Panc1 (cell line): ENCODE measurements at places on chromosomes 16 and 17.
A peak's percentile ranks its signal among the peaks of the same experiment; 100 is the strongest.

DNA sequence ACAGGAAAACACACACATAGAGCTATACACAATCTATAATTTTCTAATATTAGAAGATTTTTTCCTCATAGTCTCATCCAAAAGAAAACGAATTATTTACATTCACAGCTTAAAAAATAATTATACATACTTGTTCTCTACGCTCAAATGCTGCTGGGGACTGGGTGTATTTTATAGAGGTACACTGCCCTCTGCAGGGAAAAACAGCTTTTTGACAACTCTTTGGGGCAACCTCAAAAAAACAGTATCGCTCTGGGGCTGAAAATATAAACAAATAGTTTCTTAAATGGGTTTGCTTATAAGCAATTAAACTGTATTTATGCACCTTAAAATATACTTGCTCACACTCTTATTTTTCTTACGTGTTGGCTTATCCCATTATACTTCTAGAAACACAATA lies 261.8 kb upstream of the PSMD7 start:
- peak; percentile 2 for DNase-seq

- DNase-seq: no peak
Observed at GRCh38 chr16:59044616-59045015, 310.5 kb upstream of the GOT2 start.

DNA sequence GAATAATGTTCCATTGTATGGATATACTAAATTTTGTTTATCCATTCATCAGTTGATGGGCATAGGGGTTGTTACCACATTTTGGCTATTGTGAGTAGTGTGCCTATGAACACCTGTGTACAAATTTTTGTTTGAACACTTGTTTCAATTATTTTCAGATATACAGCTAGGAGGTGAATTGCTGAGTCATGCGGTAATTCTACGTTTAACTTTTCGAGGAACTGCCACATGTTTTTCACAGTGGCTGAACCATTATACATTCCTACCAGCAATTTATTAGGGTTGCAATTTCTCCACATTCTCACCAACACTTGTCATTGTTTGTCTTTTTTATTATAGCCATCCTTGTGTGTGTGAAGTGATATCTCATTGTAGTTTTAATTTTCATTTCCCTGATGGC lies 75.6 kb downstream of the AKAP1 start:
- DNase-seq: no peak

DNA sequence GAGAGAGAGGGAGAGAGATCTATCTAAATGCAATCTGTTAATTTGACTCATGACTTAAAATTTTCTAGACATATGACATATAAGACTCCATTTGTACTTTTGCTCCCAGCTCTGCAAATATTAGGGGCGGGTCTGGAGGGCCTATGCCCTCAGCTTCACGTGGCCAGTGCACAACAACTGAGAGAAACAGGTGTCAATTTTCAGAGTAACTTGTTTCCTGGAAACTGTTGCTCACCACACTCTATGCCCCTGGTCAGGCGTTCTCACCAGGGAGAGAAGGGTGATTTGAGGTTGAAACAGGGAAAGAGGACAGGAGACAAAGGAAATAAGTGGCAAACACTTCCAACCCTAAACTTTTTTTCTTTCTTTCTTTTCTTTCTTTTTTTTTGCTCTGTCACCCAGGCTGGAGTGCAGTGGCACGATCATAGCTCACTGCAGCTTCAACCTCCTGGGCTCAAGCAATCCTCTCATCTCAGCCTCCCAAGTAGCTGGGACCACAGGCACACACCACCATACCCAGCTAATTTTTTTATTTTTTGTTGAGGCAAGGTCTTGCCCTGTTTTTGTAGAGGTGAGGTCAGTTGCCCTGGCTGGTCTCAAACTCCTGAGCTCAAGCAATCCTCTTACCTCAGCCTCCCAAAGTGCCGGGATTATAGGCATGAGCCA lies 270.0 kb downstream of the SLC39A11 start:
- no peak for DNase-seq

- DNase-seq: no peak
Observed at GRCh38 chr17:78095035-78095434, 33.5 kb downstream of the TMC6 start.

DNA sequence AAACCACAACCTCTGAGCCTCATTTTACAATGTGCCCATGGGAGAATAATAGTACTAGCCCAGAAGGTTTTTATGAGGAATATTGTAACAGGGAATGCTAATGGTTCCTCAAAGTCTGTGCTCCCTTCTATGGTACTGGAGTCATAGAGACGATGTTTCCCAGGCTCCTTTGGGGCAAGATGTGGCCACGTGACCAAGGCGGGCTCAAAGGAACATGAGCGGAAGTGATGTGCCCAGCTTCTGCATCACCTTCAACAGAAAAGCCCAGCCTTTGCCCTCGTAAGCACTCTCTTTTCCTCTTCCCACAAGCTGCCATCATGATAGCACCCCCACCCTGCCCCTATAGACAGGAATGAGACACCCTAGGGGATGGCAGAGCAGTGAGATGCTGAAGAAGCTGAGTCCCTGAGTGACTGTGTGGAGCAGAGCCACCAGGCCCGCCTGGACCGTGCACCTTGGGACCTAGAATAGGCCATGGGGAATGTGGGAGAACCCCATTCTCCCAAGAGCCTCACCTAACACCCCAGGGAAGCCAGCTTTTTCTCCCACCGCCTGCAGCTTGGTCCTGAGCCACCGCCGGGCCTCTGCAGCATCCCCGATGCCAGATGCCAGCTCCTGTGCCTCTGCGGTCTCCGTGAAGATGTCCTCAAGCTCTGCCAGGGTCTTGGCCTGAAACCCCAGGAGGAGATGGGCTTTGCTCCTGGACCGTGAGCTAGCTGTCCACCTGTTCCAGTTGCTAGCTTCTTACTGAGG lies 22.2 kb upstream of the PIK3R6 start:
- no peak for DNase-seq

DNA sequence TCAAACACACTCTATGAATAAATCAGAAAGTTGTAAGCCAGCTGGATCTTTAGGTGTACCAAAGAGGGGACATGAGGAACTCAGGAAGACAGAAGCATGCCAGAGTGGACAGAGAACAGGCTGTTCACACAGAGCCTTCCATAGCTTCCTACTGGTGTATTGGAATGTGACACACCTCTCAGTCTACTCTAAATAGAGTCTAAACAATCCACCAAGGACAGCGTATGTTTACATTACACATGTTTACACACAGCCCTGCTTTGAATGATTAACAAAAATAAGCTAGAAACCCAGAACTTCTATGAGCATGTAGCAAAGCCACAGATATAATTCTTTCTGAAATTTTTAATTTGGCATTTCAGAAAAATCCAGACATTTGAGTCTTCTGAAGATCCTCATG lies 1279.0 kb upstream of the CDH8 start:
- no peak for DNase-seq

DNA sequence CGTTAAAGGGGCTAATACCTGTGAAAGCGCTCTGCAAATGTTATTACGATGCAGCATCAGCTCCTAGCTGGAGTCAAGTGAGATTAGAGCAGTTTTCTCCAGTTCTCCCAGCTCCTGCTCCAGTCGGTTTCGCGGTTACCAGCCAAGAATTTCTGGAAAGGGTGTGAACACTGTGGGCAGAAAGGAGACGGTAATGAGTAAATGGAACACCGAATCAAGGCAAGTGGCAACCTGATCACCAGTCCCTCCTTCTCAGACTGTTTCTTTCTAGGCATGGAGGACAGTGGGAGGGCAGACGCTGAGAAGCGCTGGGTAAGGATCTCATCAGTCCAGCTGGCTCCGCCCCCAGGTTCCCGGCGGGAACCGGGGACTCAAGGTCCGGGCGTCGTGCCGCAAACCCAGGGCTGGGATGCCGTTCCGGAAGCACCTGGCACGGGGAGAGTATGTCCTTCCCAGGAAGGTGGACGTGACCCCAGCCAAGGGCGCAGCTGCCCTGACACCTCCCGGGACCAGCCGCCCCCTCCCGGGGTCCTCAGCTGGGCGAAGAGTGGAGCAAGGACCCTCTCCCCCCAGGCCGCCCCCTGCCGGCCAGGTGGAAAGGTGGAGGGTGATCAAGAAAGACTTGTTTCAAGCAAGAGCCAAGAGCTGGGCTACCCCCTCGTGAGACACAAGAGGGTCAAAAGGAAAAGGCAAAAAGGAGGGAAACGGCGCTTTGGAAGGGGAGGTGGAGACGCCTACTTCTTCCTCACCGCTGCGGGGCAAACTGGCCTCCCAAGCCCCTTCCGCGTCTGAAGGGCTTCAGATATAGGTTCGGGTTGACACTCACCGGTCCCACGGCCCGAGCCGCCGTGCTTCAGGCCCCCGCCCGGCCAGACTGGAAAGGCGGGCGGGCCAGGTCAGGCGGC lies 481 bp downstream of the MYO19 start:
- DNase-seq: no peak

GRCh38 chr16:89365044-89365467 lies 125.3 kb downstream of the ANKRD11 start:
- no peak for DNase-seq

- no peak for DNase-seq
Observed at GRCh38 chr16:56143666-56144065, 47.6 kb upstream of the GNAO1 start.

DNA sequence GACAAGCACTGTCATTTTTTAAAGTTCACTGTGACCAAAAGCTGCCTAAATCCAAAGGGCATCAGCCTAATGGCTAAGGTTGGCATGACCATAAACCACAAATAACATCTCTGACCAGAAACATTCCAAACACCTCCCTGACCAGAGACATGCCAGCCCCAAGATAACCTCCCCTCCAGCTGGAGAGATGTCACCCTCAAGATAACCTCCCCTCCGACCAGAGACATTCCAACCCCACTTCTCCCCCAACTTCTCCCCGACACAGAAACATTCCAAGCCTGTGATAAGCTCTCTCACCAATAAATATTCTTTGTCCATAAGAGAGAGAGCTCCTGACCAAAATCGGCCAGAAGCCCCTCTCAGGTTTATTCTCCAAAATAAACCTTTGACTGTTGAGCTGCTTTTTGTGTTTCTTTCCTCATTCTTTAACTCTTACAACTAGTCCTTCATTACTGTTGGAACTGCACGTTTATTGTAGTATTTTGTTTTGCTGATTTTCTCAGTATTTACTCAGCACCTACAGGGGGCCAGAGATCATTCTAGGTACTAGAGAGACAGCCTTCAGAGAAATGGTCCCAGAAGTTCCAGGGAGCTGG lies 325.6 kb downstream of the SLC39A11 start:
- no peak for DNase-seq

DNA sequence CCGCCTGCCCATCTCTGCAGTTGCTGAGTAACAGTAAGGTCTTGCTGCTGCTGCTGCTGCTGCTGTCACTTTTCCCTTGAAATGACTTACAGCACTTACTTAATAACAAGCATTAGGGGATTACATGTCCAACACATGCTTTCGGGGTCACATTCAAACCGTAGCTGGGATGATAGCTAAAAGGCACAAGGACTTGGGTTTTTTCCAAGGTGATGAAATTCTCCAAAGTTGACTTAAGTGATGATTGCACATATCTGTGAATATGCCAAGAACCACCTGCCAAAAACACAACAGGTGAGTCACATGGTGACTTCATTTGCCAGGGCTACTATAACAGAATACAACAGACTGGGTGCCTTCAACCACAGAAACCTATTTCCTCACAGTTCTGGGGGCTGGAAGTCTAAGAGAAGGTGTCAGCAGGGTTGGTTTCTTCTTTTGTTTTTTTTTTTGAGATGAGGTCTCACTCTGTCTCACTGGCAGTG lies 121.9 kb upstream of the TNRC6C start:
- no peak for DNase-seq

- no peak for DNase-seq
Observed at GRCh38 chr17:47713980-47714700, 18.9 kb upstream of the TBX21 start.

GRCh38 chr16:72201387-72201786 lies 29.4 kb upstream of the PMFBP1 start:
- no peak for DNase-seq

DNA sequence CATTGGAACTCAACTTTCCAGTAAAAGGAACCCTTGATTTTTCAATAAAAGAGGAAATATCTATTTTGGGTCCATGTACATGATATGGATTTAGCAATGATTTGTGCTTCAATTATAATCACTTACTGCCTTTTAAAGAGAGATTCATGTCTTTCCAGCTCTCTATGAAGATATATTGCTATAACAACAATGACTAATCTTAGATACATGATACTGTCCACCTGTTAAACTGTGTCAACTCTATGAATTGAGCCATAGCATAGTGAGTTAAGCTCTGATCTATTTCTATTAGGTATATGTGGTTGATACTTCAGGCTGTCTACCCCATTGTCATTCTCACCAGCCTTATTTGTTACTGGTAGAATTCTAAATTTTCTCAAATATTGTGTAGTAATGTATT lies 15.0 kb upstream of the MPHOSPH6 start:
- no peak for DNase-seq

DNA sequence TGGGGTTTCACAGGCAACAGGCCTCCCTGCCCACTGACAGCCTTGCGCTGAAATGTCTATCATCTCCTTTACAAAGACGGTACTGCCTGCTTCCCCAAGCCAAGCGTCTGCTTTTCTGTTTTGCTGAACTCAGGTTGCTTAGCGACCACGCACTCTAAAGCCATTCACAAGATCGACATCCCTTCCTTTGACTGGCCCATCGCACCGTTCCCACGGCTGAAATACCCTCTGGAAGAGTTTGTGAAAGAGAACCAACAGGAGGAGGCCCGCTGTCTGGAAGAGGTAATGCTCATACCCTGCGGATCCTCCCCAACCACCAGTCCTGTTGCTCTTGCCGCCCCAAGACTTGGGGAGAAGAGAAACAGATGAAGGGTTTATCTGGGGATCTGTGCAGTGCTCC lies 28.7 kb downstream of the TMEM186 start:
- DNase-seq: no peak

- no peak for DNase-seq
Observed at GRCh38 chr17:60926466-60927183, 249.0 kb downstream of the BCAS3 start.

GRCh38 chr17:44688200-44688599 lies 1.4 kb downstream of the CCDC43 start:
- DNase-seq: no peak

DNA sequence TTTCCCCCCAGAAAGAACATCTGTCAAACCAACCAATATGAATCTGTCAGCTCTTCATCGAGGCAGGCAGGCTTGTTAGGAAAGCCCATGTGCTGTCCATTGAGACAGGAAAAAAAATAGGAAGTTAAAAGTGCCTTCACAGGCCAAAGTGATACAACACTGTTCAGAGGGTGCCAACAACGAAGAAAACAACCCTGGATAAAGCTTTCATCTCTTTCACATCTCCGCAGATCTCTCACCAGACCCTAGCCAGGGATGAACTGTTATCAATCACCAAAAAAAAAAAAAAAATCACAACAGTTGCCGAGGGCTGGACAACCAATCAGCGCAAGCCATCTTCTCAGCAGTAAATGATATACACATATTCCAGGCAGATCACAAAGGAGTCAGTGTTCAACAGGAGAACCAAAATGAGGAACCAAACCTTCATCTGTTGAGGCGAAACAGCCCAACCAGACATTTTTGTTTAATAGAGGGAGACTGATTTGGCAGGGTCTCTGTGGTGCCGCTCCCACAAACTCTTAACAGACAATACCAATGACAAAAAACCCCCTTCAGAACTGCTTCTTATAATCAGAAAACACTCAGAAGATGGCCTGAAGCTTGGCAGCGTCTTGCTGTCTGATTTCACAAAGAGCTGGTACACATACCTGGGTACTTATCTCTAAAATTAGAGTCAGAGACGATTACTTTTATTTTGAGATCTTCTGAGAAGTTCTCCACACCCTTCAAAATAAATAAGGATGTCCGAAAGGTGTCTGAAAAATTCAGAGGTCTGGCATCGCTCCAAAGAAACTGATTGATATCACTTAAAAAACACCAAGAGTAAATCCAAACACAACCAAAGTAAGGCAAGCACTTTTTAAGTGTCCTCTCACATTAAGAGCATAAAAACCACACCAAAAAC lies 1.8 kb downstream of the MAP3K14 start:
- DNase-seq: no peak

GRCh38 chr16:3589991-3590701 lies 12.9 kb upstream of the NLRC3 start:
- DNase-seq: no peak
